Stimulated activated CD8-positive, alpha-beta memory T cell treated with anti-CD3 and anti-CD28 coated beads, Interleukin-7, amount 100 ng/mL, for 4 hours (primary cell): ENCODE measurements at places on chromosomes 3 and 15.
A peak's percentile ranks its signal among the peaks of the same experiment; 100 is the strongest.

GRCh38 chr15:100623301-100623700 is 20.9 kb downstream of the ASB7 start:
- no peak for DNase-seq

DNA sequence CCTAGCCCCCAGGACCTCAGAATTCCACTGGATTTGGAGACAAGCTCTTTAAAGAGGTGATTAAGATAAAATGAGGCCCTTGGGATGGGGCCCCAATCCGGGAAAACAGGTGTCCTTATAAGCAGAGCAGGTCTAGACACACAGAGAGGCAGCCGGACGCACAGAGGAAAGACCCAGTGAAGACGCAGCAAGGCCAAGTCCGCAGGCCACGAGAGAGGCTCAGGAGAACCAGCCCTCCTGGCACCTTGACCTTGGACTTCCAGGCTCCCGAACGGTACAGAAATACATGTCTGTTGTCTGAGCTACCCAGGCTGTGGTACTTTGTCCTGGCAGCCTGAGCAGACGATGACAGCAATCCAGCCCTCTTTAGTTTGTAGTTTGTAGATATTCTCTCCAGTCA is 324.5 kb downstream of the OCA2 start:
- DNase-seq, result no peak

DNA sequence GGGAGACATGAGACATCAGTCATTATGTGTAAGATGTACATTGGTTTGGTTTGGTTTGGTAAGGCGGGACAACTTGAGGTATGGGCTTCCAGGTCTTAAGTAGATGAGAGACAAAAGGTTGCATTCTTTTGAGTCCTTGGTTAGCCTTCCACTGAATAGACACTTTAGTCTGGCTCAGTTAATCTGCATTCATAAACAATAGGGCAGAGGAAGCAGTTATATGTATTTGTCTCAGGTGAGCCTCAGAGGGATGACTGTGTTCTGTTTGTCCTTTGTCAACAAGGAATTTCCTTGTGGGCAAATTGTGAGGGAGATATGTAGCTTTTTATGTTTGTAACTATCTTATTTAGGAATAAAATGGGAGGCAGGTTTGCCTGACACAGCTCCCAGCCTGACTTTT is 50.4 kb downstream of the TCF12 start:
- no peak for DNase-seq

DNA sequence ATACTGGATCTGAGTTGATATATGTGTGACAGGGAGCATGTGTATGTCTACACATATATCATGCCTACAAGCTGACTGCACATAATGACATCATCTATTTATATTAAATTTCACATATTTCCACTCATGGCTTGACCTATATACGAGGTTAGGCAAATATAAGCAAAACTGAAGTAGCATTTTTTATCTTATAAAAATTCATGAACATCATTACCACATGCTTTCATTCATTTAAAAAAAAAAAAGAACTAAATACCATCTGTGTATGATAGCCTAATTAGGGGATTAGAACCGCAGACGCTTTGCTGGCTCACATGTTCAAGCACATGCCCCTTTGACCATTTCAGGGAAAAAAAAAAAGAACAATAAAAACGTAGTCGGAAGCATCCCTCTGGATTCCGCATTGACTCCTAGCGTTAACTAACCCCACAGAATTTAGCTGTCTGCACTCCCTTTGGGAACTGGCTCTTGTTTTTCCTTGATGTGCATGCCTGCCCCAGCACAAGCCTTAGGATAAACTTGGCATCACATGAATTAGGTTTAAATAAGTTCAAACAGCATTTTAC is 888.4 kb downstream of the ROBO1 start:
- DNase-seq, result no peak

GRCh38 chr3:131224886-131225550 is 156.6 kb upstream of the NUDT16 start:
- DNase-seq, result no peak

DNA sequence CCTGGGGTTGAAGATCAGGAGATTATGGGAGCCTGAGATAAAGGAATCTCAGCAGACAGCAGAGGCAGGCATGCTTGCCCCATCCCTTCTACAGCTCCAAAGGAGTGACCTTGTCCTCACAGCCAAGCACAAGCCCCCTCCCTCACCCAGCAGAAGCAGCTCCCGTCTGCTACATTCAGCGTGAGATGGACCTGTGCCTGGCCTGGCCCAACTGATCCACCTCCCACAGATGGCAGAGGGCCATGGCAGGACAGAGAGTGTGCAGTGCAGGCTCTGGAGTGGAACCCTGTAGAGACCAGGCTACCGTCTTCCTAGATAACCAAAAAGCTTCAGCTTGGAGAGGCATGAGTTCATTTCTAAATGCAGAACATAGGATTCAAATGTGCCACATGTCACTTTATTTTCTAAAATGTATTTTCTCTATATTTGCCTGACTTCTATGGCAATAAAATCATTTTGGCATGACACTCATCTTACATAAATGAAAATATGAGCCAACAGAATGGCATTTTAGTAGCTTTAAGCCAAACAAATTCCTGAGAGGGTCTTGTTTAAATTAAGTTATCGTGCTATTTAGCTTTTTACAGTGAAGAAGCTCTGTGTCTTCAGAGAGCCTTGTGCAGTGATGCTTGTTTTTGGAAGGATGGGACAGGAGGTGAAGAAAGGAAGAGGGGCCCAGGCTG is 43.7 kb downstream of the SLC12A8 start:
- DNase-seq, result no peak

- DNase-seq, result no peak
Observed at GRCh38 chr3:38558864-38559263, 62.7 kb downstream of the EXOG start.

DNA sequence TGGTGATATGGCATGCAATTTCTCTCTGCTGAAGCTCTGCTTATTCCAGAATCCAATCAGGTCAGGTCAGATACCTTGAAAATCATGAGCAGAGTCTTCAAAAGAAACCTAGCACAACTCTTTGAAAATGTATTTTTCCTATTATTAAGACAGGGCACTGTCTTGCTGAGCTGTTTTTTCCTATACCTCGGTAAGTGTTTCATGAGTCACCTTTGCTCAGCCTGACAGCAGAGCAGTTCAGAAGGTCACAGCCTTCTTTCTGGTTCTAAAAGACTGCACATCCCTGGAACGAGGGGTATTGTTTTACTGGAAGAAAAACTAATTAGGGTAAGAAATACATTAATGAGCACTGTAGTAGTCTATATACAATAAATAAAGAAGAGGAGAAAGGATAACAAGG is 422.0 kb downstream of the SOX2 start:
- no peak for DNase-seq

DNA sequence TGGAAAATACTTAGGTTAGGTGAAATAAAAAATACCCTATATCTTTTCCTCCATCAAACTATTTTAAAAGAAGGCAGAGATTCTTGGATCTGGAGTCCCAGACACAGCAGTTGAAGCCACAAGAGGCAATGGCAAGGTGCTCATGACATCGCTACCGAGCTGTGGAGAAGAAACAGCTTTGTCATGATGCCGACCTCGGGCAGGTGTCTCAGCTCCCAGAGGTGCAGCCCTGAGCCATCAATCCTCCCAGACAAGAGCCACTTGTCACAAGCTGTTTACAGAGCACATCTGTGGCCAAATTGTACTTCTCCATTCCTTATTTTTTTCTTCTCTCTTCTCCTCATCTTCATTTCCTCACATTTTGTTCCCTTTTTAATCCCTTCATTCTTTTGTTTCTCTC is 50.8 kb downstream of the GPR176 start:
- DNase-seq, result no peak

- DNase-seq, result no peak
Observed at GRCh38 chr15:72179950-72180581, 17.5 kb downstream of the GRAMD2A start.

DNA sequence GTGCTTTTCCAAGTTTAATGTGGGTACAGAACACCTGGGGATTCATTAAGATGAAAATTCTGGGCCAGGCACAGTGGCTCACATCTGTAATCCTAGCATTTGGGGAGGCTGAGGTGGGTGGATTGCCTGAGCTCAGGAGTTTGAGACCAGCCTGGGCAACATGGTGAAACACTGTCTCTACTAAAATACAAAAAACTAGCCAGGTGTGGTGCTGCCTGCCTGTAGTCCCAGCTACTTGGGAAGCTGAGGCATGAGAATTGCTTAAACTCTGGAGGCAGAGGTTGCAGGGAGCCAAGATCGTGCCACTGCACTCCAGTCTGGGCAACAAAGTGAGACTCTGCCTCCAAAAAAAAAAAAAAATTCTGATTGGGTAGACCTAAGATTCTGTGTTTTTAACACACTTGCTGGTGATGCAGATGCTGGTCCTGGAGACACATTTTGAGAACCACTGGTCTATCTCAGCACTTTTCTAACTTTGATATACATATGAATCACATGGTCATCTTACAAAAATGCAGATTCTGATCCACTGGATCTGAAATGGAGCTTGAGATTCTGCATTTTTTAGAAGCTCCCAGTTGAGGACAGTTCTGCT is 223.8 kb upstream of the SATB1 start:
- no peak for DNase-seq

- DNase-seq, result no peak
Observed at GRCh38 chr3:104245261-104245660, 1121.4 kb upstream of the ALCAM start.

DNA sequence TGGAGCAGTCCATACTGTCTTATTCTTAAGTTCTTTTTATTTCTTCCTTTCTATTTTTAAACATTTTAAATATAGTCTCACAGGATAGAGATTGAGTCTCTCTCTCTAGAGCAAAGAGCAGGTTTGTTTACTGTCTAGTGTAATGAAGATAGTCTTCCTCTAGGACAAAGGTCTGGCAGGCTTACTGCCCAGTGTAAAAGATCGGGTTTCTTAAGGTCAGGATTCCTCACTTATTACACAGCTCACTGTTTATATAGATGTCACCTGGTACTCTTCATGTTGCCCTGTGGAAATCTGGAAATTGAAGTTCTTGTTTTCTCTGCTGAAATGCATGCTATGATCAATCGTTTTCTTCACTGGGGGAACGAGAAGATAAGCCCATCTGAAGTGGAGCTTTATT is 76.0 kb downstream of the ZBBX start:
- no peak for DNase-seq

GRCh38 chr15:36844534-36844998 is 255.8 kb downstream of the MEIS2 start:
- no peak for DNase-seq

DNA sequence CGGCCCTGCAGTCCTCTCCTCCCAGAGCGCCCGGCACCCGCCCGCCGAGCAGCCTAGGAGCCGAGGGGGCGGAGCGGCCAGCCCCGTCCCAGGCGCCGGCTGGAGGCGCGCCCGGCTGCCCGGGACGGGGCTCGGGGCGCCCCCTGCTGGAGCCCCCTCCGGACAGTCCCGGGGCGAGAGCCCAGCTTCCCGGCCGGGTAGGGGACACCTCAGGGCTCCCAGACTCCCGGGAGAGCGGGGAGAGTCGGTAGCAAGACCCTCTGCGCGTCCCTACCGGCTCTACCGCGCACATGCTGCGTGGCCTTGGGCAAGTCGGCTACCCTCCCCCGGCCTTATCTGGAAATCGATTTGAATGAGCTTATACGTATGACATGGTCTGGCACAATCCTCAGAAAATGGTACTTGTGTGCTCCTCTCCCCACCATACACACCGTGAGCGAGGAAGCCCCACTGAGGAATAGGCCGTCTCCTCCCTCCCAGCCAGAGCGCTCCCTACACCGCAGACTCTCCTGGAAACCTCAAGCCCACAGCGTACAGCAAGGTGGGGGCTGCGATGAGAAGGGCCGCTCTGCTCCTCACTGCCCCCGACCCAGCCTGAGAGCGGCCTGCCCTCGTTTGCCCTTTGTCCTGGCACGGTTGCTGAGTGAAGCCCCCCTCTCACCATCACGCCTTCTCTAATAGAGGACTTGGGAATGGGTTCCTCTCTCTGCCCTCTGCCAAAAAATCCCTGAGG is at the start of gene DAPK2:
Gene DAPK2, minus strand, starts transcription at position 65 of the 733 bp plus-strand sequence. CDS start 6,224 bp downstream, outside the sequence.
- peak; percentile 9 for DNase-seq

DNA sequence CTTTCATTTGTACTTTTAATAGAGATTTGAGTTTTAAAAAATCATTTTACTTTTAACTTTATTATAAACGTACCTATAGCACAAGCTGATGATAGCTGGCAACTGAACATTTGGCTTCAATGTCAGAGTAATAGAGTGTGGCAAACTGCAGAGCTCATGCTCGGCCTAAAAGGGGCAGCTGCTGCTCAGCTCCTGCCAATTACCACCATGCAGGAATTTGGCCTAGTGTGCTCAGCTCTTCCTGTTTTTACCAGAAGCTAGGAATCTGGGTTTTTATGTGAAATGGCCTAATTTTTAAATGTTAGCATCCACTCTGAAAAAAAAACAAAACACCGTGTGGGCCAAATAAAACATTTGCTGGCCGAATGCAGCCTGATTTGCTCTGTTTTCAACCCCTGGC is 1.8 kb downstream of the IFT122 start:
- DNase-seq, result no peak

- DNase-seq, result no peak
Observed at GRCh38 chr3:46471371-46471914, 6.7 kb upstream of the LTF start.

GRCh38 chr15:100311833-100312476 is 29.8 kb downstream of the ADAMTS17 start:
- no peak for DNase-seq

DNA sequence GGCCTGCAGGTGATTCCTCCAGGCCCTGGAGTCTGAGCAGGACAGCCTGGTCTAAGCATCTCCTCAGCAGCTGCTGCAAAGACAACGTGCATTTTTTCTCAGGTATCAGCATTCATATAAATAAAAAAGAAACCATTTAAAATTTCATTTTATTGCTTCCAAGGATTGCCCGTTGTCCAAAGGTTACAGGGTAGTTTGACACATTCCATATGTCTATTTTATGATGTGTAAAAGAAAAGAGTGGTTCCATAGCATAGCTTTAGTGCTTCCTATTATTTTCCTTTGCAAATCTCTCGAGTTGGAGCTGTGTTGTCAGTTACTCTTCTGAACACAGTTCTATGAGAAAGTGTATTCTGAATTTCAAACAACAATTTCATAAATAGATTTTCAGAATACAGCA is 7.2 kb upstream of the DGKG start:
- no peak for DNase-seq

GRCh38 chr3:128367761-128368160 is 98.9 kb downstream of the DNAJB8 start:
- DNase-seq, result no peak

DNA sequence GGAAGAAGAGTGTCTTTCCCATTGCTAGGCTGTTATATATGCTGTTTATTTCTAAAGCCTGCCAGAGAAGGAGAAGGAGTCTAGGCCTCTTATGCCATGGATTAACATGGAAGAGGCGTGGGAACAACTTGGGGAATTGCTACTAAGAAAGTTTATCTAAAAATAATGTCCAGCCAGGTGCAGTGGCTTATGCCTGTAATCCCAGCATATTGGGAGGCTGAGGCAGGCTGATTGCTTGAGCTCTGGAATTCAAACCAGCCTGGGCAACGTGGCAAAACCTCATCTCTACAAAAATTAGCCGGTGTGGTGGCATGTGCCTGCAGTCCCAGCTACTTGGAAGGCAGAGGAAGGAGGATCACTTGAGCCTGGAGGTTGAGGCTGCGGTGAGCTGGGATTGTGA is 51.7 kb upstream of the ARPP19 start:
- no peak for DNase-seq

DNA sequence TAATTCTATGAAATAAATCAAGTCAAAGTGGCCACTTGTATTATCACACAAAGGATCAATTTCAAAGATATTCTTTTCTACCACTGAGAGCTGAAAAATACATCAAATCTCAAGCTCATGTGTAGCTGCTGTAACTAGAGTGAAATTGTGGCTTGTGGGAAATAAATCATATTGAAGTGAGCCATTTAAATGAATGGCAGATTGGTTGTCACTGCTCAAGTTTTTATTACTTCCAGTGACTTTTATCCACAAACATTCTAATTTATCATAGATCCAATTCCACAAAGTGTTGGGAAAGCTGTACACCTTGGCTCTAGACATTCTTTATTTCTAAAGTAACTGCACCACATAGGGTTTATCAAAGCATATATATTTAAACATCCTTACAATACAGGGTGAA is 285.4 kb downstream of the CNTN3 start:
- no peak for DNase-seq
